ENCODE measurements at places on chromosomes 6 and 20. TPM values are rescaled to one million over a fixed set of nuclear protein-coding genes. Genes with fewer than 3 reads are reported as not detected.

GRCh38 chr6:118788702-118789101, 105.2 kb upstream of the ASF1A start:
- DNase-seq: no peak

DNA sequence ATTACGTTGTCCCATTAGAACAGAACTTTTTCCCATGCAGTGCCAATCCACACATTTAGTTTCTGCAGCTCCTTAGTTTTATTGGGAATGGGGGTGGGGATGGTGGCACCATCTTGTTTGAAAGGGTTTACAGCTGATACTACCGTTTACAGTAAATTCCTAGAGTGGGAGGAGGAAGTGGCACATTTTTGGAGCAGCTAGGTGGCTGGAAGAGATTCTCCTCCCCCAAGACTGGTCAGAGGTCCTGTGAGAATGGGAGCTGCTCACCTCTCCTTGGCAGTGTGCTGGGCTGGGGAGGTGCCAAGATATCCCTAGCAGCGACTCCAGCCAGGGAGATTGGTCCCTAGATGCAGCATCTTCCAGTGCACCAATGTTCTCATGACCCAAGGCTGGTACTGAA, 12.4 kb upstream of the CCN6 start:
- DNase-seq: no peak

SNPH gene
- 7.2 TPM for total RNA-seq

DNA sequence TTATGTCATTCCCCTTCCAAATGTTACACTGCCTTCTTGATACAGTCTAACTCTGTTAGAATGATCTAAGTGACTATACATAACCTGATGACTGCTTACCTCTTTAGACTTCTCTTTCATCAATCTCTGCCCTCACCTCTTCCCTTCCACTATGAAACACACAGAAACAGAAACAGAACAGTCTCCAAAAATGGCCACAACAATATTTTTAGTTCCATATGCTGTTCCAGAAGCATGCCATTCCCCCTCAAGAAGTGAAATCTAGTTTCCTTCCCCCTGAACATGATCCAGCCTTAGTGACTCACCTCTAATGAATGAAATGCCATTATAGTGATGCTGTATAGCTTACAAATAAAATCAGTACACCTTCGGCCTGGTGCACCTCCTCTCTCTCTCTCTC, 229.3 kb upstream of the TENT5A start:
- DNase-seq: no peak

GRCh38 chr6:135170849-135171248, 10.3 kb upstream of the MYB start:
- DNase-seq: no peak

Measured in epithelial cell of proximal tubule (primary cell).